Activated CD4-positive, alpha-beta T cell treated with anti-CD3 and anti-CD28 coated beads, Interleukin-2, amount 10 ng/mL, durations not matched to agents 7 days and 5 days (primary cell): ENCODE measurements at places on chromosomes 12 and 14.

GRCh38 chr12:60078026-60078425 lies 482.2 kb downstream of the SLC16A7 start:
- DNase-seq, result no peak

GRCh38 chr14:32381869-32382268 lies 52.8 kb downstream of the AKAP6 start:
- no peak for DNase-seq

DNA sequence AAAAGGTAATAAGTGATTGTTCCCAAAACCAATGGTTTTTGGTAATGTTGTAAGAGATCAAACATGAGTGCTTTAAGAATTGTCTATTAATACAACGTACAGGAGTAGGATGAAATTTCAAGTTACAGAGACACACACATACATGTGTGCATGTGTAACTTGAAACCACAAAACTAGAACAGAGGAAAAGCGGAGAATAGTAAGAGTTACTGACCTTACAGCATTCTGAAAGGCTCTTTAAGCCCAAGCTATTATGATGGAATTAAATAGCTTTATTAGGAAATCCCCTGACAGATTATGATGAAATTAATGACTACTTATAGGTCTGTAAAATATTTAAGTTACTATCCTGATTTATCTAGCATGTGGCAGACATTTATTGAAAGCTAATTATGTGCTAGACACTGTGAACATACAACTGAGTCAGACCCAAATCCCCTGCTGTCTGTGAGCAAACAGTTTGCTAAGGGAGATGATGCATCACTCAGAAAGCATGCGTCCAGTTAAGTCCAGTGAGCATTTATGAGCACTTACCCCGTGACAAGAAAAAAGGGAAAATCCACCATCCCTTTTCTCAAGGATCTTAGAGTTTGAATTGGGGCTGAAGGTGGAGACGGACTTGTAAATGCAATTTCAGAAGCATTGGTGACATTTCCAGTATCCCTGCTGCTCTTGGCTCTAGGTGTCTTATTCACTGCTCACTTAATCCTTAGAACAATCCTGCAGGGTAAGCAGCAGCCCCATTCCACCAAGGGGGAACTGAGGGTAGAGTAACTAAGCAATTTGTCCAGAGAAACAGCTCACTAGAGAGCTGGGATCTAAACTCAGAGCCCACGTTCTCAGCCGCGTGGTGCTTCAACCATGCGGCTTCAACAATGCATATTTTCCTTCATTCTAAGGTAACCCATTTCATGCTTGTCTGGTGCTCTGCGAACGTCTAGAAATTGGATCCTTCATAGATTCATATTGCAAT lies 117.4 kb downstream of the EML1 start:
- DNase-seq, result no peak

- DNase-seq, result no peak
These were observed 222.2 kb downstream of the ERC1 start for GRCh38 chr12:1213205-1213604.

- DNase-seq, result no peak
These were observed 142.8 kb downstream of the NUAK1 start for GRCh38 chr12:105995961-105996431.

DNA sequence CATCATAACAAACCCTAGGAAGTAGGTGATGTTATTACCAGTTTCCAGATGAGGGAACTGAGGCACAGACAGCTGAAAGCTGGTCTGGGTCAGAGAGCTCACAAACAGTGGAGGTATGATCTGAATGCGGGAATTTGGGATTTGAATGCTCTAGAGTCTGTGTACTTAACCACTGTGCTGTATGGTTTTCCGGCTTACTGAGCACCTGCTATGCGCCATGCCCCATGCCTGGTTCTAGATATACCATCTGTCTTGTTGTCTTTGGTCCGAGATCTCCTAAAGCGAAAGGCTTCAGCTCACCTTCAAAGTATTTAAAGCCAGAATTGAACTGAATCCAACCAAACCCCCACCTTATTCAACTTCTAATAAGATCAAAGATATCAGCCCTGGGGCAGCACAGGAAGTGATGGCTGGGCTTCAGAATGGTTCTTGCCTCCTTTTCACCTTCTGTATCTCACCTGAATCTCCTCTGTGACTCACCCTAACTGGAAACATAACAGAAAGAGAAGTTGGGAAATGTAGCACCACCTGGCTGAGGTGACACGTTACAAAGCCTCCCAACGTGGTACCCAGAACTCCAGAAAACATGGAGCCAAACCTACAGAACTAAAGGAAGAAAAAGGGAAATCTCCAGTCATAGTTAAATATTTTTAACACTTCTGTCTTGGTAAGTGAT lies 54.3 kb downstream of the PRMT8 start:
- no peak for DNase-seq

DNA sequence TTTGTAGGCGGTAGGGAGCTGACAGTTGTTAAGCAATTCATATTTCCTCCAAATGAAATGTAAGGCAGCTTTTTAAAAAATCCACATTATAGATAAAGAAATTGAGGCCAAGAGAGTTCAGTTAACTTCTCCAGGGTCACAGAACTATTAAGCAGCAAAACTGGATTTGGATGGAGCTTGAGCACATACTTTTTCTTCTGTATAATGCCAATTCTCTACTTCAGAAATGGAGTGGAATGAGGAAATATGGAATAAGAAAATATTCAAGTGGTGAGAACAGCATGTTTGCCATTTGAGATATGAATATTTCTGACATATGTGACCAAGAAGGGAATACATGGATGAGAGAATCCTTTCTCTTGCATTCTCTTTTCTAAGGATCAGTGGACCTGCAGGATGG lies 233.1 kb downstream of the FOXG1 start:
- no peak for DNase-seq

DNA sequence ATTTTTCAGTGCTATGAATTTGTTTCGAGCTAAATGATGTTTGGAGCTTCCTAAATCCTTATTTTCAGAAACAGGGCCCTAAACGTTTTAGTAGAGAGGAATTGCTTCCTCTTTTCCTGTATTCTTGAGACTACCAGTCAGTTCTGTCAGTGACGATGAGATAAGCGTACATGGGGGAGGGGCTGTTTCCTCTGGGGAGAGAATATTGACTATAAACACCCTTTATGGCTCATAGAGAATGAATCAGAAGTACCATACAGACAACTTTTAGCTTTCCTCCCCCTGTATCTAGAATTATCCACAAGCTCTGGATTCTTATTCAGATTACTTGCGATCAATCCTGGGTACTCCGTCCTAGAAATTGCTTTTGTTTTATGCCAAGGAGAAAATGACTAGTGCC lies 5.1 kb downstream of the TBK1 start:
- DNase-seq, result no peak

- no peak for DNase-seq
These were observed 837.0 kb downstream of the GALC start for GRCh38 chr14:87155856-87156488.

- DNase-seq, result peak; percentile 16
These were observed 672 bp upstream of the SCFD1 start for GRCh38 chr14:30621354-30621939.

- DNase-seq, result no peak
These were observed 13.6 kb upstream of the TAS2R14 start for GRCh38 chr12:10952645-10953044.
